ENCODE measurements at places on chromosomes 4 and X.

DNA sequence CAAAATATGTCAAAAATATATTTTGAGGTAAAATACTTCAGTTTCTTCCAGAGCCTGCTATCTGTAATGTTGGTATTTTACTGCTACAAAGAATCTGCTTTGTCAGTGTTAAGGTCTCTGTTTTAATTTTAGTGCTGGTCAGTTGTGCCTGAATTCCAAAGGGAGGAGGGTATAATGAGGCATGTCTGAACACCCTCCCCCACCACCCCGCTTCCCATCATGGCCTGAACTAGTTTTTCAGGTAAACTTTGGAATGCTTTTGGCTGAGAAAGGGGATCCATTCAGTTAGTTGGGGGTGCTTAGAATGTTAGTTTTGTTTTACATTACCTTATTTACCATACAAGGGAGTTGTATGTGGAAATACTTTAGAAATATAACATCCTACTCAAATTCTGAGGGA, 158.5 kb downstream of the MID1IP1 start:
- DNase-seq = no peak

GRCh38 chrX:111886678-111887077, 10.7 kb downstream of the TRPC5OS start:
- no peak for DNase-seq

DNA sequence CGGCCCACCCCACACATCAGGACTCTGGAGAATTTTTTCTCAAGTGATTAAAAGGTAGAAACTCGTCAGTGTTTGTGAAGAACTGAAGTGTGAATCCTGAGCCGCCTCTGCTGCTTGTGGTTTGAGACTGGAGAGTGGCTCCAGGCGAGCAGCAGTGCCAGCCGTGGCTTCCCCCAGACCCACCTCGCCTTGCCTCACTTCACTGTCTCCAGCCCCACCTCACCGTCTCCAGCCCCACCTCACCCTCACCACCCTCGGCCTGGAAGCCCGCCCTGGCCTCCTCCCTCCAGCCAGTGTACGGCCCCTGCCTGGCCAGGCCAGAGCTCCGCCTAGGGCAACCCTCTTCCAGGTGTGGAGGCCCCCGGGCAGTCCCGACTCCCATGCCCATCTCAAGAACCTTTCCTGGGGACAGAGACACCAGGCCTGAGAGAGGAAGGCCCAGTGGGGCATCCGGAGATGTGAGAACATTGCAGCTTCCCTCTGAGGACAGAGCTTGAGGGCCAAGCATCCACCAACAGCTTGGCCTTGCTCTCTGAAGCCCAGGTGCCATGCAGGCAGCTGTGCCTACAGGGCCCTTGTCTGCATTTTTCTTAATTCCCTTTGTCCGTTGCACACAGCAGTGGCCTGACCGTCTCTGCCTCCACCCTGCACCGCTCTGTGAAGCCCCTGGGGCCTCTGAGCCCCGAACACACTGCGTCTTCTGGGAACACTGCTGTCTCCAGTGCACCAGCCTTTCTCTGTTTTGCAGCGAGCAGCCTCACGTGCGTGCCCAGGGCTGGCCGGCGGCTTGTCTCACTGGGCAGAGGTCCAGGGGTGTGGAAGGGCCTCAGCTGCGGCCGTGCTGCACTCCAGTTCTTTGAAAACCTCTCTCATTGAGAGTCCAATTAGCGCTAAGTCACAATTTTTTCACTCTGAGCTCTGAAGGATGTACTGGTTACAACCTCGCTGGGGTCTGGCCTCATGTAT, 13.8 kb downstream of the SH3BP2 start:
- DNase-seq = no peak

GRCh38 chrX:114344756-114345349, 239.0 kb upstream of the HTR2C start:
- DNase-seq = peak; percentile 30

GRCh38 chr4:147368948-147369347, 111.9 kb upstream of the EDNRA start:
- DNase-seq = no peak

GRCh38 chr4:948101-948935, 16.1 kb downstream of the TMEM175 start:
- DNase-seq = no peak

GRCh38 chr4:95129031-95129430, 371.3 kb downstream of the BMPR1B start:
- no peak for DNase-seq

DNA sequence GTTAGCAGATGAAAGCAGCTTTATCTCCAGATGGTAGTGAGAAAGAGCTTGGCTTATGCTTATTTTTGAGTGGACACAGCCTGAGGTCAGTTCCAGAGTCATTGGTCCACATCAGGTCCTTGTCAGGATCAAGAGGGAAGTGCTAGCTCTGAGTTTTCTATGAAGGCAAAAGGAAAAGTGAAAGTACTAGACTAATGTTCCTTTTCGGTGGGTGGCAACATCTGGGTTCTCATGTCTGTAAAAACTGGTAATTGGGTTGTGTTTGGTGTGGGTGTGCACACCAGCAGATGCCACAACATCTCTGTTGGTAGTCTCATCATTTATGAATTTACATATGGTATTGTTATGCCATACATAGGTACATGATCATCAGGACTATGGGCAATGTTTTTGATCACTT, 210.5 kb downstream of the PWWP3B start:
- DNase-seq = no peak

- no peak for DNase-seq
Observed at GRCh38 chr4:188139671-188140070, 430 bp downstream of the TRIML1 start.

- DNase-seq = no peak
Observed at GRCh38 chrX:2266445-2267349, 234.1 kb downstream of the DHRSX start.

GRCh38 chr4:140851032-140851636, 94.9 kb upstream of the TBC1D9 start:
- DNase-seq = peak; percentile 60

DNA sequence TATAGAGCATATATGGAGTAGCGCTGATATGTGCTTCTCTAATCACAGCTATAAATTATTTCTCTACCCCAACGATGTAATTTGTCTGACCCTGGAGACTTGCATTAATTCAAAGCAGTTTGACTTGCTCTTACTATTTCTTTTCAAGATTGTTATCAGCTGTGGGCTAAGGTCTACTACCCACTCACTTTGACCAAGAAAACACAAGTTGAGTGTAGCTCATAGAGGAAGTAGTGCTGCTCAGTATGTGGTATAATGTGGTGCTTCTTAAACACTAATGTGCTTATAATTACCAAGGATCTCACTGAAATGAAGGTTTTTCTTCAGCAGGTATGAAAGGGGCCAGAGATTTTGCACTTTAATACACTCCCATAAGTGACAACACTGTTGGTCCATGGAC, 70.1 kb downstream of the INPP4B start:
- no peak for DNase-seq

DNA sequence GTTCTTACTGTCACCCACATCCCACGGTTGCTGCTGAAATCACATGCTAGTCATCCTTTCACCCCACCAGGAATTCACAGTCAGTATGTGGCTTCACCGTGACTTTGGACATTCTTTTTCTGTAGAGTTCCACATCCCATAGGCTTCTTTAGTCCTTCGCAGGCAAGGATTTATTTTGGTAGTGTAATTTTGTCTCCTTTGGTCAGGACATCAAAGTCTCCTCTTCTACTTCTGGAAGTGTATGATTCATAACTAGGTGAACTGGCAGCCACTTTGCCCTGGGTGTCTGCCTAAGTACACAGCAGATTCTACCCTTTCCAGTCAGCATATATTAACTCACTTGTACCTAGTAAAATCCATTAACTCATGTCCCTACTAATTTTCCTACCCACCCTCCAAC, 38.3 kb upstream of the MMAA start:
- no peak for DNase-seq

- DNase-seq = no peak
Observed at GRCh38 chr4:38131371-38132091, 171.3 kb downstream of the PTTG2 start.

DNA sequence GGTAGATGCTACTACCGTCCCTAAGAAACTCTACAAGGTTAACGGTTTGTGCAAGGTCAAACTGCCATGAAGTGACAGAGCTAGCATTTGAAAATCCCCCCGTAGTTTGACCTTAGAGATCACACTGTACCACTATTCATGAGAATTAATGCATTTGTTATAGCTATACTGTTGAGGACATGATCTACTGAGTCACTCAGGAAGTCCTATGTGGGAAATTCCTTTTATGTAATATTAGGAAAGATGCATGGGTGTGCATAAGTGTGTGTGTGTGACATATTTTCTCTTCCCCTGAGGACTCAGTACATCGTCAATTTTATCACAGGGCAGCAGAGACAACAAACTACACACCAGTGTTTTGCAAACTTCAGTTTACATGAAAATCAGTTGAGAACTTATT, 141.1 kb downstream of the FBXW7 start:
- DNase-seq = no peak

DNA sequence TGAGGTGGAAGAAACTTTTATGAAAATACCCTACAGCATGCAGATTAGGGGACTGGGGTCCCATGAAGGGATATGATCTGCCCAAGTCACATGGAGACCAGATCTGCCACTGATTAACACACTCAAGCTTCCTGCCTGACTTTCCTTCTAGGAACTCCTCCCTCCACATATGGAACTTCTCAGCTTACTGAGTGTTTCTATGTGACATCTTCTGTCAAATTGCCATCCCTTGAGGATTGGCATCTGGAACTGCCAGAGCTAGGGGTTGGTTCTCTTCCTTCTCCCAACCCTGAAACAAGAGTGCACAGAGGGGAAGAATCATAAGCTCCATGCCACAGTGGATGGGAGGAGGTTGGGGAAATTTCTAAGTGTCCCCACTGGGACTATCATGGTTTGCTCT, 150.6 kb upstream of the MBNL3 start:
- DNase-seq = no peak

GRCh38 chr4:90113881-90114457, 13.2 kb upstream of the CCSER1 start:
- no peak for DNase-seq

- DNase-seq = no peak
Observed at GRCh38 chr4:80009806-80010205, 63.2 kb downstream of the ANTXR2 start.

- DNase-seq = no peak
Observed at GRCh38 chr4:22500831-22501714, 14.8 kb downstream of the ADGRA3 start.

DNA sequence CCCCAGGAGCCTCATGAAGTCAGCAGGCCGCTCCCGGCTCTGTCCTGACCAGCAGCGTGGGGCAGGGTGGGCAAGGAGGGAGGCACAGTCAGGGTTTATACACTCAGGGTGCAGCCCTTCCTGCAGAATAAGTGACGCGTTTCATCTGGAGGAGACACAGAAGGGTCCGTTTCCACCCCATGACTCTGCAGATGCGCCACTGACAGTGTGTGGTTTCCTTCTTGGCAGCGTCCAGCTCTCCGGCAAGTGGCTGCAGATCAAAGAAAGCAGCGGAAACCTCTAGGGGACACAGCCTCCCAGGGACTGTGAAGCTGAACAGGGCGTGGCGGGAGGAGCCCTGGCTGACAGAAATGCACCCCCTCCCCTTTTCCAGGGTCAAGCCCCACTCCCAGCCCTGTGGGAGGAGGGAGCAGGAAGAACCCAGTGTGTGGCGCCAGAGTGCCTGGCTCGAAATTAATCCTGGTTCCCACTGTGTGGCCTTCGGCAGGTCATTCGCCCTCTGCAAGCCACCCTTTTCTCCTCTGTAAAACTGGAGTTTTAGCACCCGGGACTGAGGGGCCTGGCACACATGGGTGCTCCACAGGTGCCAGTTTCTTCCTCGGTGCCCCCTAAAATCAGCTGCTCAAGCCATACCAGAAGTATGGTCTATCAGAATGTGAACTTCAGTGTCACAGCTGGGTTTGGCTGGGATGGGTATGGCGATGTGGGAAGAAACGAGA, 17.3 kb upstream of the TBC1D14 start:
- DNase-seq = peak; percentile 96

GRCh38 chrX:19724409-19724808, 163.0 kb downstream of the SH3KBP1 start:
- no peak for DNase-seq

DNA sequence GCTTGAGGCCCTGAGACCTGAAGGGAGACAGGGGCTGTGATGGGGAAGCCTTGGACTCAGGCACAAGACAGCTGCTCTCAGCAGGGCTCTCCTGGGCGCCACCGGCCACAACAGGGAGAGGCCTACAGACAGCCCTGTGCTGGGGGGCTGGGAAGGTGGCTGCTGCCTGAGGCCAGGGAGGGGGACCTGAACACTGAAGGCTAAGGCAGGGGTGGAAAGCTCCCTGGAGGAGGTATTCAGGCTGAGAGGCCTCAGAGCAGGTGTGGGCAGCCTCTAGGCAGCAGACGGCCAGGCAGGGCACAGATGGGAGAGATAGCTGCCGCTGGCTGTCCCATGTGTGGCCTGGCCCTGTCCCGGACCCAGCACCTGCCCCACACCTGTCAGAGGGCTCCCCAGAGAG, 33.0 kb downstream of the TACC3 start:
- DNase-seq = no peak

DNA sequence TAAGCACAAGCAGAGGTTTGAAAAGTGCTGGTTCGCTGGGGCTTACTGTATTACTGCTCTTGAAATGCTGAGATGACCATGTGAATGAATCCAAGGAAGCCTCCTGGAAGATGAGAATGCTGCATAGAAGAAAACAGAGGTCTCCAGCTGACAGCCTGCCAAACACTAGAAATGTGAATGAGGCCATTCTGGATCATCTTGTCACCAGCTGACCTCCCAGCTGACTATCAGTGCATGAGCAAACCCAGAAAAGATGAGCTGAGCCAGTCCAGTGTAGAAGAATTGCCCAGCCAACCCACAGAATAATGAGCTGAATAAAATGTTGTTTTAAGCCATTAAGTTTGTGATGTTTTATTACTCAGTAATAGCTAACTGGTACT, 49.1 kb upstream of the DYNLT3 start:
- no peak for DNase-seq

DNA sequence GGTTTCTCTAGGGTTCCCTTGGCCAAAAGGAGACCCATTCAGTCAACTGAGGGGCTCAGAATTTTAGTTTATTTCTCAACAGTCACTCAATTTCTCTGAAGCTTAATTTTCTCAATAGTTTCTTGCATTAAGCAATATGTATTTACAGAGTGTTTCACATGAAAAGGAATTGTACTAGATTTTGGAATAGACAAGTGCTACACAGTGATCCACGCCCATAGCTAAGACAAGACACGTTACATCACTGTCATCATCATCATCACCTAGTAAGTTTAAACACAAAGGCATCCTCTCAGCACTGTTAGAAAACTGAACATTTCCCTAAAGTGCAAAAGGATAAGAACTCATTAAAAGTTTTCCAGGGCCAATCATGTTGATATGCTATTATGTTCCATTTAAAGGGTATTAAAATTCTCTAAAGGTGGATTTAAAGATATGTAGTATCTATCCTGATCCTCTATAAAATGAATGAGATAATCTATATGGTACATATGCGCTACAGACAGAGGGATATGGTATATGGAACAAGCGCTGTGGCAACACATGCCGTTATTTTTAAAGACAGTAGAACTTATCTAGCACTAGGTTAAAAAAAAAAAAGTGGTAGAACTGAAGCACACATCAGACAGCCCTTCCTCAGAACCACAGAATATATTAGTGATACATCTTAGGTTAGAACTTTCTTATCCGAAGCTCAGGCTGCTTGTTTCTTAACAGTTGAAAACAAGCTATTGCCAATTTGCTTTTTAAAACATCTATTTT, 12.1 kb downstream of the PPA2 start:
- peak; percentile 80 for DNase-seq

All from hematopoietic multipotent progenitor cell treated with erythropoietin and hydrocortisone succinate and interleukin-3 and kit ligand, for 8 days (in vitro differentiated cells).